ENCODE measurements at places on chromosomes 2 and 18.

- no peak for DNase-seq
These were observed 51.7 kb upstream of the MYL1 start for GRCh38 chr2:210366675-210367080.

DNA sequence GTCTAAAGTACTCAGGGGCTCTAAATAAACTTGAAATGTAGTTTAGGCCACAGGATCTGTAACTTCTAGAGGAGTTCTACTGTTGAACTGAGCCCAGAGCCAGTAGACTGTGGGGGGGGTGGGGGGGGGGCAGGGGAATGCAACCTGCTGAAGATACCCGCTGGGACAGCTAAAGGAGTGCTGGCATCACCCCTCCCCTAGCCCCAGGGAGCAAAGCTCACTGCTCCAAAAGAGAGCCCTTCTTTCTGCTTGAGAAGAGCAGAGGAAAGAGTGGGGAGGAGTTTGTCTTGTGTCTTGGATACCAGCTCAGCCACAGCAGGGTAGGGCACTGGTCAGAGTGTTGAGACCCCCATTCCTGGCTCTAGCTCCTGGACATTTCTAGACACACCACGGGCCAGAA, 414.0 kb upstream of the KLHL29 start:
- no peak for DNase-seq

DNA sequence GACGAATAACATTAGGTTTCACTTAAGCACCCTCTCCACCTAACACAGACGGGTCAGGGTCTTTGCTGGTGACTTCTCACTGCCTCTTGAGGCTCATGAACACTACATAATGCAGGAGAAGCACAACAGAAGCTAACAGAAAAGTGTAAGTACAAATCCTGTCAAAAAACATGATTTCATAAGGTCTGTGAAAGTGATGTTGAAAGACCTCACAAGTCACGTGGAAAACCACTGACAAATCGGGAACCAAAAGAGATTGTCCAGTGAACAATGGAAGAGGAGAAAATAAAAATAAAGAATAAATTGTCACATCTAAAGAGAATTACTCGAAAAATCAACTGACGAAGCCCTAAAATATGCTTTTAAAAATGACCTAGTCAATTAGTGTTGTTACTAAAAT, 14.0 kb downstream of the PSD4 start:
- DNase-seq: no peak

- DNase-seq: no peak
These were observed 125.8 kb upstream of the ZNF804A start for GRCh38 chr2:184472481-184472880.

GRCh38 chr2:84906900-84907714, 1.7 kb downstream of the TMSB10 start:
- no peak for DNase-seq

- DNase-seq: no peak
These were observed 49.1 kb downstream of the COBLL1 start for GRCh38 chr2:164792316-164793170.

GRCh38 chr2:84297155-84297554, 161.9 kb downstream of the SUCLG1 start:
- DNase-seq: no peak

DNA sequence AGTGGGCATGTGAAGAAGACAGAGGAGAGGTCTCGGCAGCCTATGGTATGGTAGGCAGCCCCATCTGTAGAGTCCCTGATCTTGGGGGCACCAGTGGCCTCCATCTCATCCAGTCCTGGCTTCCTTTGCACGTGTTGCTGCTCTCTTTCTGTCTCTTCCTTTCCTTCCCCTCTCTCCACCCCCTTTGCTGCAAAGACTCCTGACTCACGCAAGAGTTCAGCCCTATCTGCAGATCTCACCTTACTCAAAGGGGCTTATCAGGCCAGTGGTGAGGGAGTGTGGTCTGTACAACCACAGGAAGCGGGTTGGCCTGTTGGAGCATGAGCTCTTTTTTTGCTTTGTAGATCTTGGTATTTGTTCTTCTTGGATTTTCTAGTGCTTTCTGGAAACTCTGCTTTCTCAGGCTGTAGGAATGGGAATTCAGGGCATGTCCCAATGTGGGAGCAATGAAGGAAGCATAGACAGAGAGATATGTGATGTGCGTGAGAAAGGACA, 14.6 kb upstream of the NT5DC4 start:
- no peak for DNase-seq

DNA sequence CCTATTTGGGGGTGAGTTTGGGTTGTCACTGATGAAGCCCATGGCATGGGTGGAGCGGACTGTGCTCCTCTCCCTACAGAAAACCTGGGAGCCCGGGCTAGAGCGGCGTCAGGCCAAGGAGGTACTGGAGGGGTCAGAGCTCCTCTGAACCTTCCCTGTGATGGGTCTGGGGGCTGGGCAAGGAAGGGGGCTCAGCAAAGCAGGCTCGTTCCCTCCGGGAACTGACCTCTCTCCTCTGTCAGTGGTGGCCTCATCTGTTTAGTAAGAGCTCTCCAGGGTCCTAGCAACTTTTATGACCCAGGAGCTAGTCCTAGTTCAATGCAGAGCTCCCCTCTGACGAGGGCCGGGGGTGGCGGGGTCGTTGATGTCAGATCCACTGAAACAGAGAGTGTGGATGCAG, 62.4 kb upstream of the OTOF start:
- DNase-seq: no peak

GRCh38 chr2:43408407-43409160, 182.2 kb upstream of the ZFP36L2 start:
- DNase-seq: no peak

- DNase-seq: no peak
These were observed at the start of gene LDLRAD4 for GRCh38 chr18:13218368-13218991. Gene LDLRAD4, plus strand, starts transcription at chr18:13218760.
